CMK (cell line): ENCODE measurements at places on chromosomes 11 and 22.

GRCh38 chr22:29882716-29883044 lies 294 bp upstream of the MTMR3 start:
- no peak for DNase-seq

DNA sequence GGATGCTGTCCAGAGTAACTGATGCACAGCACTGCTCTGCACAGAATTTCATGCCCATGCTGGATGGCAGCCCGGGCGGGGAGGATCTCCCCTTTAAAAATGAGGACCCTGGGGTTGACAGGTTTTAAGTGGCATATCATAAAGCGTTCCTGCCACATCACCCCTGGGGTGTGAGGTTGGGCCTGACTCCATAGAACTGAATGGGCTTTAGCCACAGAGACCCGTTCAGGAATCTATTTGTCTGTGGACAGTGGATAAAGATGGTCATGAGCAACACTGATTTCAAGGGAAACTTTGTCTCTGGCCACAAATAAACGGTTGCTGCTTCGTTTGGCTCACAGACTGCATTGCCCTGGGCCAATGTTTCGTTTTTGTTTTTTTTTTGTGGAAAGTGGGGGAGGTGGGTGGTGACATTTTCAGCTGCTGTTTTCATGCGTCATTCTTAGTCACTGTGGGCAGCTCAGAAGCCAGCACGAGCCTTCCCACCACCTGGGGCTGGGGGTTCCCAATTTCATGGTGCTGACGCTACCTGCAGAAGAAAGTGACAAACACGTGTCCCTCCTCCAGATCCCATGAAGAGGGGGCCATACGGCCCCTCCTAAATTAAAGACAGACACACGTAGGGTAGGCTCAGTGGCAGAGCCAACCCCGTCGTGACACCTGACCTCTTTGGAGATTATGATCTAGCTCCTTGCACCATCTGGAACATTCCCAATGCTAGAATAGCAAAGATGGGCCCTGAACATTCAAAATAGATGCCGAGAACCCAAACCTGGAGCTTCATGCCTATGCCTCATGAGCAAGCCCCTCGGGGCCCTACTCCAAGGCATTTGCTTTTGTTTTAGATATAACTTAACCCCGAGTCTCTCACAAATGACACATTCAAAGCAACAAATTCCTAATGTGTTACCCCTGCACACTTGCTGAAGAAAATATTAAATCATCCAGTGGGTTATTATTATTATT lies 54.8 kb upstream of the PHF21B start:
- DNase-seq: no peak

- no peak for DNase-seq
These were observed 74.9 kb downstream of the CECR2 start for GRCh38 chr22:17444204-17444504.

DNA sequence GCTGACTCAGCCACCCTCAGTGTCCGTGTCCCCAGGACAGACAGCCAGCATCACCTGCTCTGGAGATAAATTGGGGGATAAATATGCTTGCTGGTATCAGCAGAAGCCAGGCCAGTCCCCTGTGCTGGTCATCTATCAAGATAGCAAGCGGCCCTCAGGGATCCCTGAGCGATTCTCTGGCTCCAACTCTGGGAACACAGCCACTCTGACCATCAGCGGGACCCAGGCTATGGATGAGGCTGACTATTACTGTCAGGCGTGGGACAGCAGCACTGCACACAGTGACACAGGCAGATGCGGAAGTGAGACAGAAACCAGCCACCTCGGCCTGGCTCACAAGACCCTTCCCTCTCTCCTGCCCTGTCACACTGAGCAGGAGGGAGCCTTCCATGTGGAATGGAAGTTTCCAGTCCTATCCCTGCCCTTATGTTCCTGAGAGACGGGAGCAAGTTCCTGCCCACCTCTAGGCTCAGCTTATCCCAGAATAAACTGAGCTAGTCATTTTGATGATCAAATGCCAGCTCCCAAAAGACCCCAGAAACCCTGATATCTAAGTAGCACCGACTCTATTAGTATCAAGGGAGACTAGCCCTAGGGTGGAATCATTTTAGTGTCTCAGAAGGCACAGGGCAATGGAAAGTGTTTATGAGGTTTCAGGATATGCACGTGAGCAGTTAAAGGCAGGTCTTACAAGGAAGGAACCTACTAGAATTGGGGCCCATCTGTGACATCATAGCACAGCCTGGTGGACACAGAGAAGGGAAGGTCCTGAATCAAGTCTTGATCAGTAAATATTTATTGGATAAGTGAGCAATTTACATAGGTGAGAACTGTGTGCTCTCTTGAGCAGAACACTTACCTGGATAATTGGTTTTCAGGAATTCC lies 6.3 kb upstream of the IGLL5 start:
- no peak for DNase-seq

- DNase-seq: no peak
These were observed at the start of gene LRRC55 for GRCh38 chr11:57181678-57182305. TSS of gene LRRC55 (plus strand) at chr11:57181953. CDS start at chr11:57182023, 70 bp downstream.
